ENCODE measurements at places on chromosomes 12 and 14.

- H3K36me3 ChIP-seq: no peaks in the 10 kb centered on the region
- H3K27me3 ChIP-seq: no peaks in the 10 kb centered on the region
- no peak overlapping the region for H3K4me3 ChIP-seq
- H3K4me1 ChIP-seq: no peaks in the 10 kb centered on the region
- DNase-seq: no peak
Observed at GRCh38 chr12:10982244-10982643, 4.5 kb downstream of the TAS2R50 start.

- no peaks in the 10 kb centered on the region for H3K36me3 ChIP-seq
- H3K27ac ChIP-seq: no peak overlapping the region
- no peak overlapping the region for H3K4me3 ChIP-seq
- no peaks in the 10 kb centered on the region for H3K4me1 ChIP-seq
- DNase-seq: no peak
Observed at GRCh38 chr14:89748004-89748403, 206.5 kb downstream of the EFCAB11 start.

DNA sequence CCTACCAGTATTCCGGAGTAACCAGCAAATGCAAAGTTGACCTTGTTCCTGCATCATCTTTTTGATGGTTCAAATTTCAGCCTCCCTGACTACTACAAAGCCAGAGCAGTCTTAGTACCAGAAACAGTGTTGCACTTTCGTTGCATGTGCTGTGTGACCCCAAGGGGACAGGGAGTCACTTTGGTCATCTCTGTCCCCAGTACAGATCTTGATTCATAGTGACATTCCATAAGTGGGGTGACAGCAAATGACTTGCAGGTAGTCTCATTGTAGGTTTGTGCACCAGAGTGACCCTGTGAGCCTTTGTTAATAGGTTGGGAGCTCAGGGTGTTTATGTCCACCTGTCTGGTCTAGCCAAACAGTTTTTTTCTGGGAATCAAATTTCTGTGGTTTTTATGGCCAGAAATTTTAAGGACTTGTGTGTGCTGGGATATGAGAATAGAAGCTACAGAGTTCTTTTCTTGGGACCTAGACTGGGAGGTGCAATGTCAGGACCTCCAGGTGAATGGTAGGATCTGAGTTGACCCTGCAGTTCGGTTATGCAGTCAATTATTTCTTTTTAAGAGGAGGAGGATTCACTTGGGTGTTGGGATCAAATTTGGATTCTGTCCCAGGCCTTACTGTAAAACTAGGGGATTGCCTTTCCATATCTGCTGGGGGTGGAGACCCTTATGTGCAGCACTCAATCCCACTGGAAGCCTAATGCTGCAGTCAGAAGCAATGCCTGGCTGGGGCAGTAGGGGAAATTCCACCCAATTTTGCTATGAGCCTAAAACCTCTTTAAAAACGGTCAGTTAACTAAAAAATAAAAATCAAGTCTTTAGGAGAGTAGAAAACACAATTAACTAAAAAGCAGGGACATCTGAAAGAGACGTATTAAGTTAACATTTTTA, 10.1 kb downstream of the EIF5 start:
- H3K4me1 ChIP-seq: peaks cover 6% of the 10 kb centered on the region
- H3K27ac ChIP-seq: no peak overlapping the region
- H3K27me3 ChIP-seq: no peaks in the 10 kb centered on the region
- no peak overlapping the region for H3K4me3 ChIP-seq
- no peak for DNase-seq
- peaks cover 60% of the 10 kb centered on the region for H3K36me3 ChIP-seq

- H3K4me3 ChIP-seq: no peak overlapping the region
- peak; percentile 80 for DNase-seq
- H3K36me3 ChIP-seq: no peaks in the 10 kb centered on the region
Observed at GRCh38 chr12:104263580-104264358, 39.8 kb upstream of the EID3 start.

- no peak for DNase-seq
- no peaks in the 10 kb centered on the region for H3K36me3 ChIP-seq
- no peak overlapping the region for H3K4me3 ChIP-seq
- H3K27me3 ChIP-seq: no peaks in the 10 kb centered on the region
- no peaks in the 10 kb centered on the region for H3K4me1 ChIP-seq
- H3K27ac ChIP-seq: no peak overlapping the region
Observed at GRCh38 chr12:10128687-10129086, 1.3 kb downstream of the CLEC7A start.

DNA sequence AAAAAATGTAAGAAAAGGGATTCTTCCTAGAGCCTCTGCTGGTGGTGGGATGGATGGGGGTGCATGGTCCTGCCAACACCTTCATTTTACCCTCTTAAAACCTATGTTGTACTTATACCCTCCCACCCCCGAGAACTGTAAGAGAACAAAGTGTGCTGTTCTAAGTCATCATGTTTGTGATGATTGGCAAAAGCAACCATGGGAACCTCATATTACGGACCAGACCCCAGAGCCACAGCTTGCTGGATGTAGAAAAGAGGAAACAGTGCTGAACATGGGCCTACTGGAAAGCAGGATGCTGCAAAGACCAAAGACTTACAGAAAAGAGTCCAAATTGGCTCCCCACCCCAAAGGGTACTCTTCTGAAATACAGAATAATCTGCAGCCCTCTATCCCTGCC, 311.2 kb downstream of the DUSP6 start:
- no peaks in the 10 kb centered on the region for H3K27me3 ChIP-seq
- H3K4me3 ChIP-seq: no peak overlapping the region
- no peak for DNase-seq
- H3K4me1 ChIP-seq: peaks cover 5% of the 10 kb centered on the region
- no peaks in the 10 kb centered on the region for H3K36me3 ChIP-seq
